ENCODE measurements at places on chromosomes 1 and 21.
A peak's percentile ranks its signal among the peaks of the same experiment; 100 is the strongest.

DNA sequence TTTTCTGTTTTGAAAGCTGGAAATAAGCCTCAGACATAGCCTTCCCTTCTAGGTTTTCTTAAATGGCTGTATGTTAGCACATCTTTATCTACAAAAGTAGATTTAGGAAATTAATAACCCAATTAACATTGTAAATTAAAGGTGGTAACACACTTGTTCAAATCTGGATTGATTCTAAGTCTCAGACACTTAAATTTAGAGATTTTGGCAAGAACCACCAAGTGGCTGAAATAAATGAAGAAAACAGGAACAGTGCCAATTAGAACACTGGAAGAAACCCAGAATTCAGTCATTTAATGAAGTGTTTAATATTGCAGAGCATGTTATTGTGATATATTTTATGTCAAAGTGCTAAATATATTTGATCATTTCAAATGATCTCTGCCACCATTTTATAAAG lies 628.2 kb downstream of the USP25 start:
- no peak for DNase-seq

GRCh38 chr1:64623750-64624191 lies 121.1 kb upstream of the RAVER2 start:
- no peak for DNase-seq

GRCh38 chr1:156625436-156626078 lies 6.3 kb downstream of the HAPLN2 start:
- DNase-seq: peak; percentile 60

DNA sequence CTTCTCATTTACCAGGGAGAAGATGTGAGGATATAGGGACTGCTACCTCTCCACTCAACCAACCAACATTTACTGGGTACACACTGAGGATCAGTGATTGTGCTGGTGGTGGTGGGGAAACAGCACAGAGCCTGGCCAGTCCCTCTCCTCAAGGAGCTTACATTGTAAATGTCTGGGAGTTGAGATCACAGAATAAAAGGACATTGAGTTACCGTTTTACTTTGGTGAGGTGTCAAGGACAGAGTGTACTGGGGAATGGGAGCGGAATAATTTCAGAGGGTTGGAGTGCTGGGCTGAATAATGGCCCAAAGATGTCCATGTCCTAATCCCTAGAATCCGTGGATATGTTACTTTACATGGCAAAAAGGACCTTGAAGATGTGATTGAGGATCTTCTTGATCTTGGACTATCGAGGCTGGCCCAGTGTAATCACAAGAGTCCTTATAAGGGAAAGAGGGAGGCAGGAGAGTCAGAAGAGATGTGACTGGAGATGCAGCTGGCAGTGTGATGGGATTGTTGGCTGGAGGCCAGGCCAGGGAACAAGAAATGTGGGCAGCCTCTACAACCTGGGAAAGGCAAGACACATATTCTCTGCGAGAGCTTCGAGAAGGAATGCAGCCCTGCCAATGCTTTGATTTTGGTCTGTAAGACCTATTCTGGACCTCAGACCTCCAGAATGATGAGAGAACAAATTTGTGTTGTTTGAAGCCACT lies 26.6 kb upstream of the RWDD3 start:
- no peak for DNase-seq

DNA sequence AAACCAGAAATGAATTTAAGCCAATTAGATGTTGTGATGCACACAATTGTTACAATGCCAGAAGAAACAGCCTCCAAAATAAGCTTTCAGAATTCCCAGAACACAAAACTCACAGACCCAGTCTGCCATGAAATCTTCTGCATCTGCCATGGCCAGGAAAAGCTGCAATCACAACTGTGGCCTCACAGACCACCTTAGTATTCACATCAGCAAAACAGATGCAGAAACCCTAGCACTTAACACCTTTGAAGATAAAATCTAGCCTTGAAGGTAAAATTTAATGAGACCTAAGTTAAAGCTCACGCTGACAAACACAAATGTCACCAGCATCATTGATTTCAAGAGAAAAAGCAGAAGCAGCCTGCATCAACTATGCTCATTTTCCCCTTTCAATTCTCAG lies 566.8 kb upstream of the TMPRSS15 start:
- DNase-seq: no peak

GRCh38 chr1:43532716-43533115 lies 2.0 kb downstream of the PTPRF start:
- DNase-seq: no peak

- DNase-seq: no peak
Measured at GRCh38 chr1:170694172-170694926, 30.4 kb downstream of the PRRX1 start.

DNA sequence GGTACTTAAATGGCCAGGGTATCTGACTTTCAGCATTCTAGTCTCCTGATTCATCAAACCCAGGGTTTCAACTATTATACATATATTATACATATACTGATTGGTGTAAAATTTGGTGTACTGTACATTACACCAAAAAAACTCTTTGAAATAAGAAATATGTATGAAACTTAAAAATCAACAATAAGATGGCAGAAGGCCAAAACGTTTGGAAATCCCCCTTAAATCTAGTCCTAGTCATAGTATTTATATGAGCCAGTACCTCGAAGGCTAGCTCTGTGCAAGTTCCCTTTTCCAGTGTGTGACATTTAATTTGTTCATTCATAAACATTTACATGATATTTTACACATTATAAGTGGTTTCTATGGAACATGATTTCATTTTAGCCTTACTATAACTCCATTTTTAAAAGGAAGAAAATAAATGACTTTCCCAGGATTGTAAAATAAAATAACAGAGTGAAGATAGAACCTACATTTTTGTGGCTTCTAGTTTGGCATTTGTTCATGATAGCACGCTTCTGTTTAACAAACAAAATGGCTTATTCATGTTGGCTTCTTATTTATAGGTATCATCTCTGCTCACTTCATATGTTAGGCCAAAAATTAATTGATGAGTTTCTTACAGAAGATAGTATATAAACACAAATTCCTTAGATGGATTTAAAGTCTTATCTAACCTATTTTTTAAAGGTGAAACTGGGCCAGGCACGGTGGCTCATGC lies 18.8 kb upstream of the ZNF281 start:
- DNase-seq: no peak

DNA sequence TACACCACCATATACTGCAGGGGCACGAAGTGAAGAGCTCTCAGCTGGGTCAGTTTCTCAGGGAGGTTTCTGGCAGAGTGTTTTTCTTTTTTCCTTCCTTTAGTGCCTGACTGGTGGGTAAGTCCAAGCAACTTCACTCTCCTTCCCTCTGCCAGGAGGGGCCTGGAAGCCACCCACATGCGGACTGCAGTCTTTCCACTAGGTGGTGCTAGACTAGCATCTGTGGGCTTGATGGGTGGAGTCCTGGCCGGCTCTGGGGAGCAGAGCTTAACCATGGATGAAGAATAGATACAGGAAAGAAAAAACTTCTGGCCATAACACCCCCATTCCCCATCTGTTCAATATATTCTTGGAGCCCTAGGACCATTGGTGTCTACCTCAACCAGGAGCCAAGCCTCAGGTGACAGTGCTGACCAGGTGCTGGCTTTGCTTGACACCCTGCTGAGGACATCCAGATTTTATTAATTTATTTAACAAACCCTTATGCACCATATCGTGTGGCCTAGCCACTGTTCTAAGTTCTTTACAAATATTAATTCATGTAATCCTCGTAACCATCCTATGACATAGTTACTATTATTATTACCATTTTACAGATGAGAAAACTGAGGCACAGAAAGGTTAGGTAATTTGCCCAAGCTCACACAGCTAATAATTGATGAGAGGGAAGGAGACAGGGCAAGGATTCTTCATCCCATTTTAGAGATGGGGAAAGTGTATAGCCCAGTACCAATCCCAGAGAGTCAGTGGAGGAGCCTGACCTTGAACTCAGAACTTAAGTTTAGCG lies 126.7 kb upstream of the CSF3R start:
- peak; percentile 25 for DNase-seq

DNA sequence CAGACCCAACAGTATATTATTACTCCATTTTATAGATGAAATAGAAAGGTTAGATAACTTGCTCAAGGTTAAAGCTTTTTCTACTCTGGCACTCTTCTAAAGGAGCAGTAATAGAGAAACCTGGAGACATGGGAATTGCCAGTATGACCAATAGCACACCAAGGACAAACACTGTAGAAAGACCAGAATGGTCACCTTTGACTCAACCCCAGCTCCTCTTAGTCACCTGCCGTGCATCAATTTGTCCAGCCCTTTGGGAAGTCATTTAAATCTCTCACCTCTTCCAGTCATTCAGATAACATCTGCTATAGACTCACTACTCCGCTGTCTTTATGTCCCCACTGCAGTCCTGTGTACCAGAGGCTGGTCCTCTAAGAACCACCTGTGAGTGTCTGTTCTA lies 23.9 kb upstream of the SLC44A3 start:
- no peak for DNase-seq

All from CD4-positive, alpha-beta T cell treated with Interleukin-15 for 4 hours (primary cell).